ENCODE measurements at places on chromosomes 2 and 18. TPM values are rescaled to one million over a fixed set of nuclear protein-coding genes. Genes with fewer than 3 reads are reported as not detected.

ANKZF1 gene
- total RNA-seq, result 199 TPM

SAG gene
- total RNA-seq, result 0.17 TPM

CCDC141 gene
- 47.5 TPM for total RNA-seq

FBLN7 gene
- total RNA-seq, result 1.2 TPM

MATN3 gene
- total RNA-seq, result not detected

PSTPIP2 gene
- 1.00 TPM for total RNA-seq

VSNL1 gene
- not detected for total RNA-seq

MTX2 gene
- 11.5 TPM for total RNA-seq

OTX1 gene
- not detected for total RNA-seq

SF3B1 gene
- total RNA-seq, result 523 TPM

ROCK1 gene
- total RNA-seq, result 102 TPM

NEU2 gene
- total RNA-seq, result not detected

EFEMP1 gene
- not detected for total RNA-seq

GRCh38 chr2:241179899-241180298 is 8.6 kb upstream of the ANO7 start:
- no peaks in the 10 kb centered on the region for H3K27me3 ChIP-seq
- no peaks in the 10 kb centered on the region for H3K4me1 ChIP-seq
- no peak overlapping the region for H3K4me3 ChIP-seq
- DNase-seq, result no peak
- no peak overlapping the region for H3K27ac ChIP-seq

DNA sequence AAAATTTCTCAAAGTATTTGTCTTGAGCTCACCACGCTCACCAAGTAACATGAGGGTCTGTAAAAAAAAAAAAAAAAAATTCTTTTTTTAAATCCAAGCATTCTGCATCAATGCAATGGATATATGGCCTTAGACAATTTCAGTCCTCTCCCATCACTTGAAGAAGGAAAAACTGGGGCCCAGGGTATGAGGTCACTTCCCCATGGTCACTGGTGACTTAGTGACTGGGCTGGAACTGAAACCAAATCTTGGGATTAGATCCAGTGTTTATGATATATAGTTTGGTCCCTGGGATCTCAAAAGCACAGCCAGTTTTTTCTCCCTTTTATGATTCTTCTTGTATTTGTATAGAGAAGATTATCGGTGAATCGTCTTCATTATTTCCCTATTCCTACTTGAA is 477.9 kb upstream of the TNP1 start:
- no peak for DNase-seq
- peaks cover 4% of the 10 kb centered on the region for H3K27me3 ChIP-seq
- no peak overlapping the region for H3K4me3 ChIP-seq
- no peak overlapping the region for H3K27ac ChIP-seq
- H3K4me1 ChIP-seq, result no peaks in the 10 kb centered on the region
- no peaks in the 10 kb centered on the region for H3K36me3 ChIP-seq

DNA sequence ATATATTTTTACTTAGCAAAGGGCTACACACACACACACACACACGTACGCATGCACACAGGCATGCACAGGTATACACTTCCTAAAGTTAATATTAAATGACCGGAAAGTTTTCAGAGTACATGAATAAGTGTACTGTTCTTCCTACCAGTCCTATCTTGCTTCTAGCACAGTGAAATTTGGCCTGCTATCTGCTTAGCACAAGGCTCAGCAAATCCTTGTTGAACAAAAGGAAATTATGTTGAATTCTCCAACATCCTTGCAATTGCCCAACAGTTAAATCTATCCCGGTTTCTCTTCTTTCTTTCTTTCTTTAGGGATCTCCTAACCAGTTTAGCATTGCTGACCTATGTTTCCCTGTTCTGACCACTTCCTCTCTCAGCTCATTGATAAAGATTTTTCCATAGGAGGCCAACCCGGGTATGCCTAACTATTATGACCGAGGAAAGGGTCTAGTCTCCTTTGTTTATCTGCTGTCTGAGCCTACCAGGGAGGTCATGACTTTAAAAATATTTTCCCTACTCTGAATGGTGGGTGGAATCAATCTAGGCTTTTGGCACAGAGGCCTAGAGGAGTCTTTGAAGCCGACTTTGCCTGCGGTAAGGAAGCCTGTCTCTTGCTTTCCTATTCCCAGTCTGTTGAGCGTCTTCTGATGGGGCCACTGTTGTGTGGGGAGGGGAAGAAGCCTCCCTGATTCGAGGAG is 400.7 kb downstream of the HRH4 start:
- H3K36me3 ChIP-seq, result no peaks in the 10 kb centered on the region
- no peak overlapping the region for H3K4me3 ChIP-seq
- H3K4me1 ChIP-seq, result no peaks in the 10 kb centered on the region
- H3K27ac ChIP-seq, result no peak overlapping the region
- DNase-seq, result no peak

GRCh38 chr18:49028801-49029506 is 78.2 kb upstream of the SMAD7 start:
- no peak overlapping the region for H3K4me3 ChIP-seq
- H3K36me3 ChIP-seq, result no peaks in the 10 kb centered on the region
- peaks cover 28% of the 10 kb centered on the region for H3K4me1 ChIP-seq

GRCh38 chr2:234095301-234095700 is 44.8 kb downstream of the SPP2 start:
- peaks cover 20% of the 10 kb centered on the region for H3K4me1 ChIP-seq
- H3K27ac ChIP-seq, result no peak overlapping the region
- DNase-seq, result no peak
- no peaks in the 10 kb centered on the region for H3K27me3 ChIP-seq
- no peak overlapping the region for H3K4me3 ChIP-seq

DNA sequence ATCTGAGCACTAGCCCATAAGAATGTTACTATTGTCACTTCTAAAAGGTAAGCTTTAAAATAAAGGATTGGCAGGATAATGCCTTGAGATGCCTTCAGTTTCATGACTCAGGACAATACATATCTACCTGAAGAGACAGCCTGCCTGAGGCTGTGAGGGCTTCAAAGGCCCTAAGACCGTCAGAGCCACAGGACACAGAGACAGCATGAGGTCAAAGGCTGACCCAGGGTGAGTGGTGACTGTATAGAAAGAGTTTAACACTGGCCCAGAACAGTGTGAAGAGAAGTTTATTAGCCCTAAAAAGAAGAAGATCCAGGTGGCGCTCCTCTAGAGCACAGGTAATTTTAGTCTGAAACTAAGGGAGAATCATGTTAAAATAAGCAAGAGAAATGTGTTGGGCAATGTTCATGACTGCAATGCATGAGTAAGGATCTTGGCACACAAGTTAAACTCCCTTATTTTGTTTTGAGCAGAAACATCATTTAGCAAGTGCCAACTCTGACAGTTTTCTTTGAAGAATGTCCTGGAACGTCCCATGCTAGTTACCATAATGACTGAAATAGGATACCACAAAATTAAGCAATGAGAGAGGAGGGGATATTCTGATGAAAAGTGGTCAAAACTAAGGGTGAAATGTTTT is 78.1 kb upstream of the FAM110C start:
- H3K4me1 ChIP-seq, result no peaks in the 10 kb centered on the region
- H3K4me3 ChIP-seq, result no peak overlapping the region
- no peaks in the 10 kb centered on the region for H3K36me3 ChIP-seq
- H3K27ac ChIP-seq, result no peak overlapping the region
- no peaks in the 10 kb centered on the region for H3K27me3 ChIP-seq
- DNase-seq, result no peak

DNA sequence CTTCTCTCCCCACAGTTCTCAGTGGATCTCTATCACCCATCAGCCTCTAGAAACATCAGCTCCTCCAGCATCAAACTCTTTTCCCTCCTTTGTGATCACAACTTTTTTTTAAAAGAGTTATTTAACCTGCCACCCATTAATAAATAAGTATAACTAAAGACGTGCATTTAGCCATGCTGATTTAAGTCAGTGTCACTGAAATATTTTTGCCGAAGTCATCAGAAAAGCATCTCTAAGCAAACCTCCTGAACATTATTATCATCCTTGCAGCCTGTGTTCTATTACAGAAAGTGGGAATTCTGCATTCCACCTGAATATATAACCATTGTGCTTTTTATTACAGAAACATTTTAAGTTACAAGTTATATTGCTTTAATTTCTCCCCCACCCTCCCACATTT is 106.2 kb upstream of the ARHGAP28 start:
- H3K36me3 ChIP-seq, result no peaks in the 10 kb centered on the region
- no peaks in the 10 kb centered on the region for H3K27me3 ChIP-seq
- H3K27ac ChIP-seq, result no peak overlapping the region
- no peak overlapping the region for H3K4me3 ChIP-seq
- no peak for DNase-seq

- peak; percentile 80 for DNase-seq
- peaks cover 21% of the 10 kb centered on the region for H3K4me1 ChIP-seq
- H3K36me3 ChIP-seq, result no peaks in the 10 kb centered on the region
Observed at GRCh38 chr2:43484323-43484930, 111.4 kb downstream of the THADA start.

DNA sequence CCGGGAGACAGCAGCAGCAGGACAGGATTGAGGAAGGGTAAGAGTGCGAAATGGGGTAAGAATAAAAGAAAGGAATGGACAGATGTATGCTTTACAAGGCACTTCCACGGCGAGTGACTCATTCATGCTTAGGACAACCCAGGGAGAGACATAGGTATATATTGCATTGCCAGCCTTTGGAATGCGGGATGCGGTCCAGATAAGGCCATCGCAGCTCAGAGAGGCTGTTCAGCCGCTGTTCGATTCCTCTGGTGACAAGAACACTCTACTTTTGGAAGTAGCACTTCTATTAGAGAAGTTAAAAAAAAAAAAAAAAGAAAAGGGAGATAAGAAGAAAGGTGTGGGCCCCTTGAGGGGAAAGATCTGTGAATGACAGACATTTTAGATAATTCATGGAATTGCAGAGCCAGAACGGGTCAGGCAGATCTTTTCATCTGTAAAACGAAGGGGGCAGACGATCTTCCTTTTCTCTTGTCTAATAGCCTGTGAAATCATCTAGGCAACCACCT is 819 bp upstream of the NCOA1 start:
- no peaks in the 10 kb centered on the region for H3K27me3 ChIP-seq
- H3K36me3 ChIP-seq, result no peaks in the 10 kb centered on the region

GRCh38 chr2:19785447-19785846 is 116.3 kb downstream of the TTC32 start:
- H3K27ac ChIP-seq, result no peak overlapping the region
- no peaks in the 10 kb centered on the region for H3K4me1 ChIP-seq
- no peaks in the 10 kb centered on the region for H3K27me3 ChIP-seq
- H3K4me3 ChIP-seq, result no peak overlapping the region
- no peaks in the 10 kb centered on the region for H3K36me3 ChIP-seq

DNA sequence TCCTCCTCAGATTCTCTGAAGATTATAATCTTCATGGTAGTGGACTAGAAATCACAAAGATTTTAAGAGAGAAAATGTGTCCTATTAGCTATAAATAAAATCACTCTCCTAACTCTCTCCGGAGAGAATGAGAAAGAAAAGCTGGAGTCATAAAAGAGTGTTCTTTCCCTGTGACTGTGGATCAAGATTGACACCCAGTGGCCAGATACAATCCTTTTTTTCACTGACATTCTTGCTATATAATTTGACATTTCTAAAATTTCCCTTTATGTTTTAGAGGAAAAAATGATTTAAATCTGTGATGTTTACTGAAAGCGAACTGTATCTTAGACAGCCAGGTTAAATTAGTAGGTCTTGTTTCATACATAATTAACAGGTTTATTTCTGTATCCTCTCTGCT is 35.4 kb upstream of the LRP2 start:
- no peak overlapping the region for H3K4me3 ChIP-seq
- no peak for DNase-seq
- H3K27me3 ChIP-seq, result no peaks in the 10 kb centered on the region
- H3K36me3 ChIP-seq, result no peaks in the 10 kb centered on the region

DNA sequence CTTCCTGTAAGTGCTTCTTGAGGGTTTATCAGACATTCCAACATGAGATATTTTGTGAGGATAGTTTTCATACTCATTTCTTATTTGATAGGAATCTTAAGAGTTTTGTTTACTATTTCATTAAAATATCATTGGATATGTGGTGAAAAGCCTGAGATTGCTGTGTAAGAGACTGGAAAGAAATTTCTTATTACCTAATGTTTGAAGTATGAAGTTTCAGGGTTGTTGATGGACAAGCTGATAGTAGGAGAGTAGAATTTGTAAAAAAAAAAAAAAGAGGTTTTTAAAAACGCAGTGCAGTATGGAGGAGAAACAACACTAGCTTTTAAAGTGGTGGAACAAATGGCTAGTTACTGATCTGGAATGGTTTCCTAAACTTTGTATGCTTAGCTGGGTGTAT is 7.7 kb downstream of the EPB41L5 start:
- H3K4me3 ChIP-seq, result no peak overlapping the region
- H3K4me1 ChIP-seq, result no peaks in the 10 kb centered on the region
- peaks cover 1% of the 10 kb centered on the region for H3K36me3 ChIP-seq
- no peak overlapping the region for H3K27ac ChIP-seq

DNA sequence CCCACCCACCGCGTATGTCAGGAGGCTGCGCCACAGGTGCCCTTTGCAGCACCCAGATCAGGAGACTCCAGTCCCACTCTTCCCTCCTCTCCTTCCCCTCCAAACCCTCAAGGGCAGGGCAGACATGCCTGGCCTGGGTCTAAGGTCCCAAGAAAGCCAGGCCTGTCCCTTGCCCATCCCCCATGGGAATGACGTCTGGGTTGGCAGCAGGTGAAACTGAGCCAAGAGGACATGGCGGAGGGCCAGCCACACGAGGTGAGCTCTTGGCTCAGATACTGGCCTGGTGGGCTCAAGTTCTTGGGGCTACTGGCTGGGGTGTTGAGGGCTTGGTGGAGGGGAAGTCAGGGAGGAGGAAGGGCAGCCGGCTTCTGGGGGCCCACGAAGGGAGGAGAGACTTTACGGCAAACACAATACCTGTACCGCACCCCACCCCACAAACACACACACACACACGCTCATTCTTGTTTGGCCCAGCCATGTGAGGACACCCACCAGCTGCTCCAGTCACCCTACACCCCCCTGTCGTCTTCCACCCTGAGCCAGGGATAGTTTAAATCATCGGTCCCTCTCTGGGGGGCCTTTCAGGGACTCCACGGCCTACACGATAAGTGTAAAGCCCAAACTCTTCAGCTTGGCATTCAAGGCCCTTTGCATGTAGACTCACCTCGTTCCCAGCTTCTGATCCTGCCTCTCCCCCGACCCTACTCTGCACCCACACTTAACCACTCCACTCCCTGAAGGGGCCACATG is 24.1 kb upstream of the TNS1 start:
- H3K27me3 ChIP-seq, result no peaks in the 10 kb centered on the region
- no peaks in the 10 kb centered on the region for H3K36me3 ChIP-seq
- no peak for DNase-seq
- no peaks in the 10 kb centered on the region for H3K4me1 ChIP-seq
- no peak overlapping the region for H3K4me3 ChIP-seq

- H3K4me1 ChIP-seq, result peaks cover 46% of the 10 kb centered on the region
- H3K4me3 ChIP-seq, result no peak overlapping the region
- peak; percentile 56 for DNase-seq
- H3K27me3 ChIP-seq, result no peaks in the 10 kb centered on the region
Observed at GRCh38 chr2:37645362-37645761, 26.1 kb downstream of the CDC42EP3 start.

- H3K4me3 ChIP-seq, result no peak overlapping the region
- no peaks in the 10 kb centered on the region for H3K36me3 ChIP-seq
- H3K4me1 ChIP-seq, result no peaks in the 10 kb centered on the region
- DNase-seq, result no peak
- no peak overlapping the region for H3K27ac ChIP-seq
- H3K27me3 ChIP-seq, result no peaks in the 10 kb centered on the region
Observed at GRCh38 chr2:206354129-206354528, 79.7 kb downstream of the ZDBF2 start.
